Activated T-cell treated with anti-CD3 and anti-CD28 coated beads for 4 hours (primary cell): ENCODE measurements at places on chromosomes 2 and 18.

DNA sequence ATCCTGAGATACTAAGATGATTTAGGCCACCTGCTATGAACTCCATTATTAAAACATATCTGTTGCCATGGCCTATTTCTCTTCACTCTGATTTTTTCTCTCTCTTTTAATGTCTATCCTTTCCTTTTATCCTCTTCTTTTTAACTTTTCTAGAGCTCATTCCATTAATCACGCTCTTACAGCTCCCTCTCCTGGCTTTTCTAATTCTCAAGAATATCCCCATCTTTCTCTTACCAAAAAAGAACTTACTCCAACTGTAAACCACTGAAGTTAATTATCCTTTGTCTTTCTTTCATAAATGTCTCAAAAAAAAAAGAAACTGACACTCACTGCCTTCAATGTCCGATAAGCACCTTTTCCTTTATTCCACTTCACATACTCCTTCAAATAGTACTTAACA, 7.9 kb downstream of the PPP3R1 start:
- DNase-seq: no peak

DNA sequence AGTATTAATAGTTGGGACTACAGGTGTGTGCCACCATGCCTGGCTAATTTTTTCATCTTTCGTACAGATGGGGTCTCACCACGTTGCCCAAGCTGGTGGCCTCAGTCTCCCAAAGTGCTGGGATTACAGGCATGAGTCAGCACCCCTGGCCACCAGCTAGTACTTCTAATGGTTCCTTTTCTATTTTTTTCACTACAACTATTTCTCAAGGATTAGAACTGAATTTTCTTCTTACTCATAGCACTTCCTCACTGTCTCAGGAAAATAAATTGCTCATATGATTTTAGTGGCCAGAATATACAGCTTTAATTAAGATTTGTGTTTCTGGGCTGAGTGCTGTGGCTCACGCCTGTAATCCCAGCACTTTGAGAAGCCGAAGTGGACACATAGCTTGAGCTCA, 43.2 kb upstream of the SOS1 start:
- no peak for DNase-seq

DNA sequence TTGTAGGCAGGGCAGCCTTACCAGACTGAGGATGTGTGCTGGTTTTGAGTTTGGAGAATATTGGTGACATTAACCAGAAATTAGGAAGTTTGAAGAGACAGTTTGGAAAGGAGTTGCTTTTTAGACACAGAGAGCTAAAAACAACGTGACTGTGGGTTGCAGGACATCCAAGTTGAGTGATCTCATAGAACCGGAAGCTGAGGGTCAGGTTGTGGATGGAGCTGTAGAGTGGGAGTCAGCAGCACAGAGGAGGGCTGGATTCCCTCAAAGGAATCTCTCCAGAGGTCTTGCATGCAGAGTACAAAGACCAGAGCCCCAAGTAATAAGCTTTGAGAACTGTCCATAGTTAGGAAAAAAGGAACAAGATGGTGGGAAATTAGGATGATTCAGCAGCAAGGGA, 9.3 kb downstream of the MAPRE3 start:
- DNase-seq: no peak

- DNase-seq: no peak
Observed at GRCh38 chr2:181129364-181130056, 149.1 kb downstream of the UBE2E3 start.

DNA sequence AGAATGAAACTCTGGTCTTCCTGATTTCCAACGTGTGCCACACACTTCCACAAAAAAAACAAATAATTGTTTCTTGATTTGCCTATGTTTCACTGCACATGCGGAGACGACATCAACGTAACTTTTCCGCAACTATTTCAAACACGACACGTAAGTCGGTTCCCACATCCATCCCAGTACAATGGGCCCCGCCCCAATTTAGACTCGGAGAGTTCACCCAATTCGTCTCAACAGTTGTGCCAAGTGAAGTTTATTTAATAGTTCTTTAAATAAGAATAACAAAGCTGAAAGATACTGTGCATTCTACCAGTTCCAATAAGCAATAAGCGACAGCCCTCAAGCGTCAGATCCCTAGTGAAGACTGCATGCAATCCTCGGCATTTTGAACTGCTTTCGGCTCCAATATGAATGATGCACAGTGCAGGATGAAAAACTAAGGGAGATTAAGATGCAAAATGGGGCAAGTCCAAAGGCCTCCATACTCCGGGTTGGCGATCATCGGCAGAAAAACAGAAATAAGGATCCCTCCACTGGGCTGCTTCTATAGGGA, 664 bp downstream of the CCT4 start:
- DNase-seq: no peak

DNA sequence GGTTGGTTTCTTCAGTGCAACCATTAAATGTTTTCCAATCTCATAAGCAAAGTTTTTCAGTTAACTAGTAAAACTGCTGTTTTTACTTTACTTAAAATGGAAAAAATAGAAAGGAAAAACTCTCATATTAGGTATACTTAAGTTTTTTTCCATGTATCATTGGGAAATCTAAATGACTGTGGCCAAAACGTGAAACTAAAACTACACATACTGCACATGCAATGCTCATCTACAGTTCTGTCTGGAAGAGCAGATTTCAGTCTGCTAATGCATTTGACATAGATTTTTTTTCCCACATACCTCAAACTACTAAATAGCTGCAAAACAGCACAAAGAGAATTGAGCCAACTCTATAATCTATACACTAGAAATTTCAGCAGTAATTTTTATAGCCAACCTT, 62.6 kb downstream of the COL5A2 start:
- DNase-seq: no peak

DNA sequence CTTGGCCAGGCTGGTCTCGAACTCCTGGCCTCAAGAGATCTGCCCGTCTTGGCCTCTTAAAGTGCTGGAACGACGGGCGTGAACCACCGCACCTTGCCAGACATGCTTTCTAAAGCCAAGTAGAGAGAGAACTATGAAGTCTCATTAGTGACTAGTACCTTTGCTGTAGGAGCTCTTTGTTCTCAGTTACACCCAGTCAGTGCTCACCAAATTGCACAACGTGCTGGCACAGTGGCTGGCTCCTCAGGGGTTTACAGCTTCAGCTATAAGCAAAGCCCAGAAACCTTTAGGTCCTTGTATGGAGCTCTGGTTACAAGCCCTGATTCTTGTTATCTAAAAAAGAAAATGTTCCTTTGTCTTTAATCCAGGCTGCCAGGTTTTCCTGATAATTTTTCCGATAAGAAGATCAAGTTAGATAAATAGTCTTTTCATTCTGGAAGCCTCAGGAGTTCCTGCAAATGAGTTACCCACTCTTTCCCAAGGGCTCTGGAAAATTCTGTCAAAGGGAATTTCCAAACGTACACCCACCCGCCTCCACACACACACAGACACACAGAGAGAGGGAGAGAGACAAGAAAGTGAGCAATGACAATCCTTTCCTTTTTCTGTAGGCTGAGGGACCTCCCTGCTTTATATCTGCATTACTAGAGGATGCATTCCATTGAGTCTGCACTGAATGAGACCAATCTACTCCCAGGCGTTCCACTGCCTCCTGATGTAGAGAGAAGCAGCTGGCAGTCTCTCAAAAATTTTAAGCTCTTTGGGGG, 100.2 kb upstream of the CSRNP3 start:
- no peak for DNase-seq

DNA sequence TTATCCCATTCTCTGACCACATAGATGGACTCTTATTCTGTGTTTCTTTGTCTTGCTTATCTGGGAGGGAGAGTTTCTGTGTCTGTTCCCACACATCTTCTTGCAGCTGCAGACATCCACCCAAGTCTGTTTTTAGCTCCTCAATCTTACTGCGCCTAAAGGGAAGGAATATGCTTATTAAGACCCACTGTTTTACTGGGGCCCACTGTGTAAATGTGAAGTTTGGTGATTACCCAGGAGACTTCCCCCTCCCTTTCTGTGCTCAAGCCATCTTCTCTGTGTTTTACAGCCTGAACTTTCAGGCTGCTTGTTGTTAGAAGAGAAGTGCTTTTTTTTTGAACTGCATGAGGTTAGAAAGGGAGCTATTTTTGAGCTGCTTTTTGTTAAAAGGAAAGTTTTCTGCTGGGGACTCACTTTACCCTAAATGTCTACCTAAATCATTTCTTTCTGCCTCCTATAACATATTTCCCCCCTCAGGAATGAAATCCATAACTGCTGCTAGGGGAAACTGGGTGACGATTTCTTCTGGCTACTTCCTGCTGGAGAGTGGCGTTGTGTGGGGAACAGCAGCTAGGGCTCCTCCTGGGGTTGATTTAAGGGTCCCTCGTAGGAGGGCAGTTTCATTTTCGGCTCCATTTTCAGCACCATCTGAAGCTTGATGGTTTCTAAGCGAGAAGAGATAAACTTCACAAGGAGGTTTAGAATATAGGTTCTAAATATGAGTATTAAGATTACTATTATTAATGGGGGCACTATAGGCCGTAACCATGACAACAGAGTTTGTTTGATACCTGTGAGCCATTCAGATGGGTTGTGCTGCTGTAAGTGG, 39.5 kb upstream of the GMCL1 start:
- no peak for DNase-seq

DNA sequence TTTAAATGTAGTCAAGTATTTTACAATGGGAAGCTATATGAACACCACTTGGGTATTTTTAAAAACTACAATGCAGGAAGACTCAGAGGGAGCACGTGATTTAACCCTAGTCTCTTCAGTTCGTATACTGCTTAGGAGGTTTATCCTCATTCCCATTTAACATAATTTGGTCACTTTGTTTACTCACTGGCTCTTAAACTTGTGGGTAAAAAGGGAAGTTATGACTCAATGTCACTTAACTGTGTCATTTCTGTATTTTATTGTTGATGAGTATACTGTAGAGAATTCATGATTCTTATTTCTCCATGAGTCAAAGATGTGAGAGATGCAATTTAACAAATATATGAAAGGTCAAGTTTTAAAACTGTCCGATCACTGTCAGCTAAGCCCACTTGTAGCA, 48.2 kb downstream of the SLC66A3 start:
- DNase-seq: no peak

DNA sequence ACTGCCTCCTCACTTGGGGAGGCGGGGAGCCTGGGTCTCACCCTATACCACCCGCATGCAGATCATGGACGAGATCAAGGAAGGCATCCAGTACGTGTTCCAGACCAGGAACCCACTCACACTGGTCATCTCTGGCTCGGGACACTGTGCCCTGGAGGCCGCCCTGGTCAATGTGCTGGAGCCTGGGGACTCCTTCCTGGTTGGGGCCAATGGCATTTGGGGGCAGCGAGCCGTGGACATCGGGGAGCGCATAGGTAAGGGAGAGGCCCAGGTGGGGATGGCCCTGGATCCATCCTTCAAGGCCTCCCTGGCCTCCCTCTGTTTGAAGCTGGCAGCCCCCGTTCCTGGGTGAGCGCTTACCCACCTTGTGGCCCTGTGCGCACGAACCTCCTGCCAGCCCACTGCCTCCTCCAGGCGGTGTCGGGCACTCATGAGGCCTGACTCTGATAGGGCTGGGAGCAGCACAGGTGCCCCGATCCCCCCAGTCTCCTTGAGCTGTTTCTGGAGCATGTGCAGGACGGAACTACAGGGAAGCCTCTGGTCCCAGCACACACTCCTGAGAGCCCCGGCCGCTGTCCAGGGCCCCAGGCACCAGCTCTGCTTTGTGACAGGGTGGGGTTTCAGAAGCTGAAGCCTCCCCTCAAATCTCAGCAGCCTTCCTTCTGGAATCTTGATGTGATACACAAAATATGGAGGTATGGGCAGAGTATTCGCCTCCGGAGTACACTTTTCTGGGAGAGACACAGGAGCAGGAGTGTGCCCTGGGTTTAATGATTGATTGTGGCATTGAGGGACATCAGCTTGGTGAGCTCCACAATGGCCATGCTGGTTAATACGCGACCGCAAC, 708 bp downstream of the AGXT start:
- no peak for DNase-seq

GRCh38 chr2:201242571-201243277, 17.6 kb upstream of the CASP8 start:
- DNase-seq: no peak

DNA sequence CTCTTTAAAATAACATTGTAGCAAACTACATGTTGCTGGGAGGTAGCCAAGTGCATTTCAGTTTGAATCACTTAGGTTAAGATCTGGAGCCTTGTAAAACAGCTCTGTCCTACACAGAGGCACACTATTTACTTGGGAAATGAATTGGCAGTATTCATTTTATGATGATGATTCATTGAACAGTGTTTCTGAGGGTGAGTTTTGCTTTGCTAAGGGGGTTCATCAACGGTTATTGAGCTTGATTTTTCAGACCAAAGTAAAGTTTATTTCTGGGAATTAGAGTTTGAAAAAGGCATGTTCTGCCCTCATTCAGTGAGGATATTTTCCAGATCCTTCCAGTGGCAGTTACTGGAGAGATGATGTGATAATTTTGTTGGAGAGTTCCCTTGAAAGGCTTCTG, 55.6 kb downstream of the CCDC85A start:
- no peak for DNase-seq

DNA sequence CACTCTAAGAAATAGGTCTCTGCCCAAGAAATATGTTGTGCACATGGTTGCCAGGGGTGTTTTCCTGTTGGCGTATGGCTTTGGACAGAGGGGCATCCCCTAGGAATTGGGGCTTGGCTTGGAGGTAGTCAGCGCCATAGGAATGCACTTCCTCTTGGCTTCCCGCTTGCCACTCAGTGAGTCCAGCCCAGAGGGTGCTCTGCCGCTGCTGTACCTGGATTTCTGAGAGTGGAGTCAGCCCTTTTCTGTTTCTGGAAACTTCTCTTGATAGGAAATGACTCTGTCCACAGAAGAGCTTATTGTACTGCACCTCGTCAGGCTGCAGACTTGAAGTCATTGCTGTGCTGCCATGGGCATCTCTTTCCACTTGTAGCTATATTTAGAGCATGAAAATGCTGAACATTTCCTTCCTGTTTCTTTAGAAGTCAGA, 116.7 kb upstream of the MGAT5 start:
- no peak for DNase-seq

- no peak for DNase-seq
Observed at GRCh38 chr2:240503375-240503774, 54.4 kb downstream of the ANKMY1 start.

GRCh38 chr18:12921178-12921577, 26.6 kb upstream of the SEH1L start:
- no peak for DNase-seq

- no peak for DNase-seq
Observed at GRCh38 chr2:66984864-66985263, 412.3 kb upstream of the ETAA1 start.
